Body of pancreas (tissue), 4 donors: ENCODE measurements at places on chromosomes 5 and 9.

- H3K4me1 ChIP-seq: no peaks in the 10 kb centered on the region
- no peaks in the 10 kb centered on the region for H3K36me3 ChIP-seq
- no peaks in the 10 kb centered on the region for H3K27me3 ChIP-seq
Observed at GRCh38 chr9:77779010-77779409, 130.9 kb upstream of the GNA14 start.

DNA sequence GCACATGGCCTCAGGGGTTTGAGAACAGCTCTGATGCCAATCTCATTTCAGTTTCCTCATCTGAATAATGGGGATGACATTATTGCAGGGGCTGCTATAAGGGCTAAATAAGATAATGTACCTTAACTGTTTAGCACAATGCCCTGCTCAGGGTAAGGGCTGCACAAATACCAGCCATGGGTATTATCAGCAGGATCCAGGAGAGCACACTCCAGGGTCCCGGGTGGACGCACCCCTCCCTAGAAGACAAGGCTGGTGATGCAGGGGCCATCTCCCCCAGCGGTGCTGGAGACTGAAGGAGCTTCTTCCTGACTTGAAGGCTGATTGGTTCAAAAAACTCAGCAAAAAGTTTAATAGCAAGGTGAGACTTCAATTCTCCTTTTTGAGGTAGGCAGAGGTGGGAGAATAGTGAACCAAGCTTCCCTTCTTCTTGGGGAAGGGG, 2.7 kb upstream of the CXXC5 start:
- H3K36me3 ChIP-seq: no peaks in the 10 kb centered on the region
- no peak for DNase-seq
- H3K27me3 ChIP-seq: no peaks in the 10 kb centered on the region
- no peak overlapping the region for H3K27ac ChIP-seq
- H3K4me3 ChIP-seq: no peak overlapping the region

GRCh38 chr9:36074870-36075532, 38.3 kb downstream of the RECK start:
- no peaks in the 10 kb centered on the region for H3K36me3 ChIP-seq
- no peaks in the 10 kb centered on the region for H3K27me3 ChIP-seq
- H3K4me1 ChIP-seq: peaks cover 17% of the 10 kb centered on the region
- H3K4me3 ChIP-seq: no peak overlapping the region

- DNase-seq: no peak
- no peak overlapping the region for H3K4me3 ChIP-seq
- no peaks in the 10 kb centered on the region for H3K27me3 ChIP-seq
- H3K27ac ChIP-seq: no peak overlapping the region
- H3K4me1 ChIP-seq: peaks cover 12% of the 10 kb centered on the region
Observed at GRCh38 chr5:132658381-132659302, 669 bp downstream of the IL13 start.

- no peaks in the 10 kb centered on the region for H3K27me3 ChIP-seq
- H3K36me3 ChIP-seq: no peaks in the 10 kb centered on the region
- H3K4me1 ChIP-seq: peaks cover 96% of the 10 kb centered on the region
- peak overlapping the region; percentile 96 for H3K27ac ChIP-seq
- H3K4me3 ChIP-seq: no peak overlapping the region
- peak; percentile 88 for DNase-seq
Observed at GRCh38 chr9:95025213-95026147, 292.0 kb downstream of the FANCC start.

GRCh38 chr9:131516930-131517329, 14.1 kb downstream of the UCK1 start:
- H3K4me3 ChIP-seq: no peak overlapping the region
- H3K27me3 ChIP-seq: no peaks in the 10 kb centered on the region
- no peak for DNase-seq
- no peaks in the 10 kb centered on the region for H3K4me1 ChIP-seq
- H3K27ac ChIP-seq: no peak overlapping the region

GRCh38 chr5:99866740-99867139, 668.4 kb upstream of the FAM174A start:
- H3K4me1 ChIP-seq: no peaks in the 10 kb centered on the region
- H3K27me3 ChIP-seq: no peaks in the 10 kb centered on the region
- no peak overlapping the region for H3K4me3 ChIP-seq
- no peak for DNase-seq

DNA sequence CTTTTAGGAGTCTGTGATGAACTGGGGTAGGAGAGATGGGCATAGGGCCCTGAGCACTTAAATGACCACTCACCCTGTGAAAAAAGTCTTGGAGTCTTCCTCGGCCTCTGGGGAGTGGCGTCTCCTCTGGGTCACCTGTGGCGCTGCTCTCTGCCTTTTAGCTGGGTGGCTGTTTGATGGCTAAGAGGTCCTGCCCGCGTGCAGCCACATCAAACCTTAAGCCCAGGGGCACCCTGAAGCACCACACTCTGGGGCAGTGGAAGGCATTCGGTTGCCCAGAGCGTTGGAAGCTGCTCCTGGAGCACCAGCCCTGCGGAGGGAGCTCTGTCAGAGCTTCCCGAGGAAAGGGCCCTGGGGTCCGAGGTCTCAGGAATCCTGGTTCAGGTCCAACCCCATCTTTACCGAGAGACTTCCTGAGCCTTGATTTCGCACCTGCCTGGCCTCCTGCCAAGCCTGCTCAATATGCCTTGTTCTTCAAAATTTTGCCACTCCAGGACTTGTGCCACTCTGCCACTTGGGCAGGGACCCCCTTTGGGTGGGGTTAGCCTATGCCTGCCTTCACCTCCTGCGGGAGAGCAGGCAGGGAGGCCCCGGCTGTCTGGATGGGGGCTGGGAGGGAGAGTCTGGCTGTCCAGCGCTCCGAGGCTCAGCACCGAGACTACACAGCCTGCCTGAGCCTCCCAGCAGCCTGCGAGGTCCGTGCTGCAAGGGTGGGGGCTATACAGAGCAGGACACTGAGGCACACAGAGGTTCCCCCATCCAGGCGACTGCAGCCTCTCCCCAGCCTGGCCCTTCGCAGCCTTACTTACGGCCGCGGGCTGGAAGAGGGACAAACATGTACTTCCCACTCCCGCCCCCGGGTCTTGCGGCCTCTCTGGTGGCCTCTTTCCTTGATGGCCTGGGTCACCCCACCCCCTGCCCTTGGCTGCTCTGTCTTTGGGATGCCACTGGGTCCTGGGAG, 63.4 kb upstream of the RNU6ATAC start:
- H3K27ac ChIP-seq: no peak overlapping the region
- H3K27me3 ChIP-seq: no peaks in the 10 kb centered on the region
- H3K4me1 ChIP-seq: peaks cover 4% of the 10 kb centered on the region
- H3K36me3 ChIP-seq: no peaks in the 10 kb centered on the region
- H3K4me3 ChIP-seq: no peak overlapping the region

DNA sequence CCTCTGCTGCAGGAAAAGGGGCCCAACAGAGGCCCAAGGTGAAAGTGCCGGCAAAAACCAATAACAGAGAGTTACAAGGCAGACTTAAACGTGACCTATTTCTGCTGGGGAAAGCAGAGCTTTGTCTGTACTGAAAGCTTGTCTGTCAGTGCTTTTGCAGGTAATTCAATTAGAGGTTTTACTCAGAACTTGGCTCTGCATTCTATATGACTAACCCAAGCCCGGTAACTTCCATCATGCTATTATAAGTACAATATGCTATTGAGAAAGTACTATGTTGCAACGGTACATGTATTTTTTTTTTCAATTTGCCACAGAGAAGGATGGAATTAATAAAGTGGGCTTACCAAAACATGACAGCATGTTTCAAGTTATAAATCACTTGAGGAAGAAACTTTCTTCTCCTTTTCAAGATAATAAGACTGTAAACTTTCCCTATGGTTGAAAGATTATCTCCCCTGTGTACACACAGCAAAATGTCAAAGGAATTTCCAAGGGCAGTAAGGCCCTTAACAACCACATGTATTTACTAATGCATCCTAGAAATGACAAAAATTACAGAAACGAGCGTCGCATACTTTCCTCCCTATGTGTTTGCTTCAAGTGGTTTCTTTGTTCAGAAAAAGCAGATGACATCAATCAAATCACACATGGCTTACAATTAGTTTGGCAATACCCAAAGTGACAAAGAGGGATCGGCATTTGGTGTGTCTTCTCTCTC, 282.4 kb downstream of the EFNA5 start:
- no peak overlapping the region for H3K27ac ChIP-seq
- peaks cover 16% of the 10 kb centered on the region for H3K4me1 ChIP-seq
- H3K27me3 ChIP-seq: no peaks in the 10 kb centered on the region
- DNase-seq: no peak

DNA sequence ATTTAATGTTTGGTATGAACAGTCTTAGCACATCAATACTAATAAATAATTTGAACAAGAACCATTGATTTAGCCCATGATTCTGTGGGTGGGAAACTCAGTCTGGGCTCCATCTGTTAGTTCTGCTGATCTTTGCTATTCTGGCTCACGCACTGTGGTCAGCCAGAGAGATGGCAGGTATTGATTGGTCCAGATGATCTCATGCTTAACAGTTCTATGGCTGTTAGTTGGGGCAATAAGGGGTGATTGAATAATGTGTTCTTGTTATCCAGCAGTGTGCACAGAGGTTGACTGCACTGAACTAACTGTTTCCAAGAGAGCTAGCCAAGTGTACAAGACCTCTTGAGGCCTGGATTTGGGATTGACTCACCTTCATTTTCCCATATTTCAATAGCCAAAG, 824.3 kb downstream of the SEMA5A start:
- no peak for DNase-seq
- H3K27ac ChIP-seq: no peak overlapping the region
- no peak overlapping the region for H3K4me3 ChIP-seq
- H3K27me3 ChIP-seq: no peaks in the 10 kb centered on the region
- no peaks in the 10 kb centered on the region for H3K36me3 ChIP-seq
- H3K4me1 ChIP-seq: no peaks in the 10 kb centered on the region

DNA sequence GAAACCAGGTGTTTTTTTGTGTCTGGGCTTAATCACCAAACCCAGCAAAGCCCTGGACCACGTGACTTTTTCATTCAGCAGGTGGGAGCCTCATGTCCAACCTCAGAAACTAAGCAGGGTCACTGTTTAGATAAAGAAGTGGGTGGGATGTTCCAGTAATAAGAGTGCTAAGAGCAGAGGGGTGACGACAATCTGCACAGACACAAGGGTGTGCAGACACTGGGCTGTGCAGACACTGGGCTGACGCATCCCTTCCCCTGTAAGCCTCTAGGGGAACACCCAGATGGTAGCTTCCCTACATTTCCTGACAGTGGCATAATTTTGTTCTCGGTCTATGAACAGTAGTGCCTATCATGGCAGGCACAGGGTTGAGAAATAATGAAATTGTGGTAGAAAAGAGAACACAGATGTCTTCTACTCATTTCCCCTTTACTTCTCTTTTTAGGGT, 85.1 kb downstream of the SAXO1 start:
- H3K27ac ChIP-seq: no peak overlapping the region
- H3K4me3 ChIP-seq: no peak overlapping the region
- no peaks in the 10 kb centered on the region for H3K36me3 ChIP-seq

DNA sequence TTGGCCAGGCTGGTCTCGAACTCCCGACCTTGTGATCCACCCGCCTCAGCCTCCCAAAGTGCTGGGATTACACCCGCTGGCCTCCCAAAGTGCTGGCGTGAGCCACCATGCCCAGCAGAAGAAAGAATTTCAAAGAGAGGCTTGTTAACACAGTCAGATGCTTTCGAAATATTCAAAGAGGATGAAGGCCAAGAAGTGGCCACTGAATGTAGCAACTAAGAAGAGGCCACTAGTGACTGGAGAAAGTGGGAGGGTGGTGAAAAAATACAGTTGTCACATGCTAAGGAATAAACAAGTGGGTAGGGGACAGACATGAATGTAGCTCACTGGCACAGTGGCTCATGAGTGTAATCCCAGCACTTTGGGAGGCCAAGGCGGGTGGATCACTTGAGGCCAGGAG, 13.0 kb upstream of the TPM2 start:
- H3K4me1 ChIP-seq: no peaks in the 10 kb centered on the region
- no peak for DNase-seq
- no peak overlapping the region for H3K4me3 ChIP-seq
- no peak overlapping the region for H3K27ac ChIP-seq
- H3K36me3 ChIP-seq: peaks cover 84% of the 10 kb centered on the region
